ENCODE measurements at places on chromosomes 6 and 20. TPM values are rescaled to one million over a fixed set of nuclear protein-coding genes. Genes with fewer than 3 reads are reported as not detected.

The NFATC2 gene
- 3.1 TPM for total RNA-seq

The LINC00237 gene
- 0.52 TPM for total RNA-seq

The SYCP2 gene
- total RNA-seq, result 3.7 TPM

The CALHM4 gene
- total RNA-seq, result not detected

The PDCD2 gene
- total RNA-seq, result 36.0 TPM

The SLC17A4 gene
- not detected for total RNA-seq

The LAMA5 gene
- total RNA-seq, result 14.1 TPM

The PLA2G7 gene
- total RNA-seq, result 1.6 TPM

The SLC16A10 gene
- total RNA-seq, result 40.7 TPM

The CLPSL2 gene
- not detected for total RNA-seq

All from skeletal muscle tissue (tissue), 5 donors.